ENCODE measurements at places on chromosomes 6 and 20.

DNA sequence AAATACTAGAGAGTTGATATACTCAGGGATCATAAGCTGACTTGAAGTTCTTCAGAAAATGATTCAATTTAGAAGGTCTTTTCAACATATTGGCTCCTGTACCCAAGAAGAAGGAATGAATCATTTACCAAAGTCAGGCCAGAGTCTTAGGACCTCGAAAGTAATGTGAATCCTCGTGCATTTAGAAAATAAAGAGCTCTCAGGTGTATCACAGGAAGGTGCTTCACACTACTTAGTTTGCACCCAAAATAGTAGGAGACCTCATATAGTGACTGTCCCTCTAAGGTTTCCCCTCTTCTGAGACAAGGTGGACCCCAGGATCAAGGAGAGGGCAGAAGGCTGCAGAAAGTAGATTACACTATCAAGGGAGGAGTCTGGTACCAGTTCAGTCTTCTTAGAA is 71.8 kb downstream of the F13A1 start:
- no peak for DNase-seq

DNA sequence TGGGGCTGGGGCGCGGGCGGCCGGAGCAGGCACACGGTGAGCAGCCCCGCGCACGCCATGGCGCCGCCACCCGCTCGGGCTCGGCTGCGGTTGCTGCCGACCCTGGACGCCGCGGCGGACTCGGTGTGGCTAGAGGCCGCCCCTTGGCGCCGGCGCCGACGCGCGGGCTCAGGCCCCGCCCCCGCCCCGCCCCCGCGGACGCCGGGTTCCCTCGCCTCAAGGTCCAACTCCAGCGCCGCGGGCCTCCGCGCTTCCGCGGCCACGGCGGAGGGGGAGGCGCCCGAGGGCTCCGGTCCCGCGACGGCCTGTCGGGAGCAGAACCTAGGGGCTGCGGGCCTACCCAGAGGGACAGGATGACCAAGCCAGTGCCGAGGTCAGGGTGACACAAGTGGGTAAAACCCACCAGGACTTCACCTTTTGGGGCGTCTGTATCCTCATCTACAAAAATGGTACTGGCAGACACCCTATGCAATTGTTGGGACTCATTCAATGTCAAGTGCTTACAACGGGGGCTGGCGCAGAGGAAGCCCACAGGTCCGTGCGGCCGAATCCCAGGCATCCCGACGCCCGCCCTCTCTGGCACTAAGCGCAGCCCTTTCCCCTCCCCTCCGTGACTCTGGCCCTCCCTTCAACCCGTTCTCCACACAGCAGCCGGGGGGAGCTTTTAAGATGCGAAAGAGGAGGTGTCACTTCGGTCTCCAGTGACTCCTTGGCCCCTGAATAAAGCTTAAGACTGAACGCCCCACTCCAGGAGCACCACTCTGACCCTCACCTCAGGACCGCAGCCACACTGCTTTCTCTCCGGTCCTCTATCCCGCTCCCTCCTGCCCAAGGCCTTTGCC is at the start of gene NECAB3:
Gene NECAB3 (minus strand): TSS at position 135 of the 842 bp plus-strand sequence. CDS start 76 bp downstream, at position 59.
- DNase-seq, result peak; percentile 68

DNA sequence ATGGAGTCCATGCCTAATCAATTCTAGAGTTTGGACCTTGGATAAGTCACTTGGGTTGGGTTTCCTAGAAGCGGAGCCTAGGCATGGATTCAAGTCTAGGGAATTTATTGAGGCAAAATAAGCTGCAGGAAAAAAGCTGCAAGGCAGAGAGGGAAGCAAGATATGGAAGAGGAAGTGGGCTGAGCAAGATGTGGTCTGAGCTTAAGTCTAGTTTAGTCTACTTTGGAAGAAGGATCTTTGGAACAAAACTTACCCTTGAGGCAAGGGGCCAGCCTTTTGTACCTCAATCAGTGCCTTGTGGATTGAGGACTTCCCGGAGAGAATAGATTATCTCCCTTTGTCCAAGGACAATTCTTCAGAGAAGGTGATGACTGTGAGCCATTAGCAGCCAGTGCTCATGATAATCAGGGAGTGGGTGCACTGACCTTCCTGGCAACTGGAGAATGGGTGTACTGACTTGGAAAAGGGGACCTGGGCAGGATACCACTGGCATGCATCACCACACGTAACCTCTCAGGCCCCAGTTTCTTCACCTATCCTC is 10.9 kb downstream of the ZSCAN9 start:
- DNase-seq, result no peak

DNA sequence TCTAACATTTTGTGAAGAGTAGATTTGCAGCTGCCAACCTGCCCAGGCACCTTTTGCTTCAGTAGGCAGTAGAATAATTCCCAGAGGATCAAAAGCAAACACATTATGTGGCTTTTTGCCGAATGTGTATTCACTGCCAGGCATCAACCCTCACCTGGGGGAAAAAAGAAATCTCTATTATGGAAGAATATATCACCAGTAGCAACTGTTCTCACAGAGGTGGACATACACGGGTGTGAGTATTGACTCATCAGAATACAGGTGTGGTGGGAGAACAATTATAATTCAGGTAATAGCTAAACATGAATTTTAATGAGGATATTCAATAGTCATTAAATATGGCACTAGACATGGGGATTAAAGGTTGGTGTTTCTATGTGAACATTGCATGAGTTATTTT is 910.7 kb downstream of the TFAP2A start:
- DNase-seq, result no peak

- DNase-seq, result no peak
These were observed 100.6 kb downstream of the NKAIN2 start for GRCh38 chr6:123904228-123904627.

GRCh38 chr20:20267685-20268370 is 100.1 kb upstream of the INSM1 start:
- no peak for DNase-seq

DNA sequence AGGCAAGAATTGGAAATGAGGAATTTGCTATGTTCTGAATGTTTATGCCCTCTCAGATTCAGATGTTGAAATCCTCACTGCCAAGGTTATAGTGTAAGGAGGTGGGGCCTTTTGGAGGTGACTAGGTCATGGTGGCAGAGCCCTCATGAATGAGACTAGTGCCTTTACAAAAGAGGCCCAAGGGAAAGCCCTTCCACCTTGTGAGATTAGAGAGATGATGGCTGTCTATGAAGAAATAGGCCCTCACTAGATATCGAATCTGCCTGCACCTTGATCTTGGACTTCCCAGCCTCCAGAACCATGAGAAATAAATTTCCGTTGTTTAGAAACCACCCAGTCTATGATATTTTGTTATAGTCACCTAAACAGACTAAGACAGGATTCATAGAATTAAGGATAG is 10.4 kb downstream of the ASIP start:
- DNase-seq, result no peak

GRCh38 chr6:143564484-143565017 is 53.0 kb upstream of the FUCA2 start:
- no peak for DNase-seq

DNA sequence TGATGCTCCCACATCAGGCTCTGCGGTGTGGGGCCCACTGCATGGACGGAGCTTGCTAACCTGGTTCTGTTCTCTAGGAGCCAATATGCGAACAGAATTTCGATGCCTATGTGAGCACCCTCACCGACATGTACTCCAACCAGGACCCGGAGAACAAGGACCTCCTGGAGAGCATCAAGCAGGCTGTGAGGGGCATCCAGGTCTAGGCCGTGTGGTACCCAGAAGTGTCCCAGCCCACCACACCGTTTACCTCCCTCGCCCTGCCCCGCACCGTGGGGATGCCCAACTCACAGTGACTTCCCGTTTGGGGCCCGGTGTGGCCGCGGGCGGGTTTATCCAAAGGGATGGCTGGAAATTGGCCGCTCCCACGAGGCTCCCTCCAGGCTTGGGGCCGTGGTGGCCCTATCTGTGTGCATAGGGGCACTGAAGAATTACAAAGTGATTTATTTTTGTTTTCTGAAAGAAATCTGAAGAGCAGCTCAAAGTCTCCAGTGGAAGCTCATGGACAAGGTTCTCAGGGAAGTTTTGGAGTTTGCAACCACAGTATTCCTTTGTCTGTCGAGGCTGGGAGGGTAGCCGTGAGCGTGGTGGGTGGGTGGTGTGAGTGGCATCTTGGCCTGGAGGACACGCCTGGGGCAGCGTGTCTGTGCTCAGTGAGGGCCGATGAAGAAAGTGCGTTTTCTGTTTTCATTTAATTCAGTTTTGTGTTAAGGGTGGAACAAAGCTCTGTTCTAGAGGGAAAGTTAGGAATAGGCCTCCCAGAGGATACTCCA is 15.1 kb upstream of the PCMTD2 start:
- no peak for DNase-seq

GRCh38 chr6:97443408-97444080 is 160.5 kb upstream of the MMS22L start:
- DNase-seq, result no peak

DNA sequence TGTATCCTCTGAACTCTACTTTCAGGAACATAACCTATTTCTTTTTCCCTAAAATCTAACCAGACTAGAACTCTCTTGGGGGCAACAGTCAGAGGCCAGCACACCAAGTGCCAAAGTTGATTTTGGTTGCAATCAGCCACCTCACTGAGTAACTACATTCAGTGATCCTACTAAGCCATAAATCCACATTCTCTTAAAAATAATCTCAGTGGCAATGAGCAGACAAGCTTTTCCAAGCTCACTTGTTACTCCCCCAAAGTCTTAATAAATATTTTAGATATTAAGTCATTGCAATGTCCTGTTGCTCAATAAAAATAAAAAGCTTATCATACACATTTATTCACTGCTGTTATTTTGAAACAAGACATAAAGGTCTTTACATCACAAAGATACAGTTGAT is 9.8 kb downstream of the RGS17 start:
- no peak for DNase-seq

GRCh38 chr6:73792738-73793137 is 96.7 kb downstream of the CD109 start:
- no peak for DNase-seq

DNA sequence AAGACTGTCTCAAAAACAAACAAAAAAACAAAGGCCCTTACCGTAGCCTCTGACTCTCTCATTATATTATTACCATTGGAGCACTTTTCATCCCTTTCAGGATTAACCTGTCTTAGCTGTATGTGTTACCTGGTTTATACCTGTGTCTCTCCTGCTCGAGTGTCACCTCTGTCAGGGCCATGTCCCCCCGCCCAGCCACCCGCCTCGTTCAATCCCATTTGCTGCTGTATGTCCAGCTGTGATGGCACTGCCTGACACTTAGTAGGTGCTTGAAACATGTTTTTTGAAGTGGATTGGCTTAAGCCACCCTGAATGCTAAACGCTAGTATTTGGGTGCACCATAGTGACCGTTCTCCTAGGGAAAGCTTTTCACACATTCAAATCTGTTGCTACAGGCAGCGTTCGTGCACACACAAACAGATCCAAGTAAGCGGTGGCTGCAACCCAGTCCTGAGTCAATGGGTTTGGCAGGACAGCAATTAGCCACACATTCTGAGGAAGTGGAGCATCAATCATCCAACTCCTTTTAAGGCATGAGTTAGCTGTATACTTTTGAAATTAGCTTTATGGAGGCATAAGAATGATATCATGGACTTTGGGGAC is 98.9 kb upstream of the ZNF217 start:
- no peak for DNase-seq

- DNase-seq, result no peak
These were observed 30.5 kb upstream of the NELFCD start for GRCh38 chr20:58950603-58951002.

- no peak for DNase-seq
These were observed 17.3 kb downstream of the PPP1R3G start for GRCh38 chr6:5102267-5102970.

GRCh38 chr6:149277621-149278020 is 39.9 kb upstream of the TAB2 start:
- DNase-seq, result no peak

Measured in skin of body (tissue), 3 donors.